Progenitor cell of endocrine pancreas (in vitro differentiated cells): ENCODE measurements at places on chromosomes 16 and 17. TPM values are rescaled to one million over a fixed set of nuclear protein-coding genes. Genes with fewer than 3 reads are reported as not detected.

The KLHL10 gene
- total RNA-seq: not detected in 2 replicates

The ZNF750 gene
- total RNA-seq: 0.07 and 0.11 TPM in 2 replicates

The UNKL gene
- 31.5 and 33.1 TPM in 2 replicates for total RNA-seq

The CLEC10A gene
- total RNA-seq: not detected in 2 replicates

The LGALS9 gene
- total RNA-seq: 2.1 and 3.1 TPM in 2 replicates

The SLFN14 gene
- not detected in 2 replicates for total RNA-seq

The MYH2 gene
- not detected in 2 replicates for total RNA-seq

The HBM gene
- total RNA-seq: not detected in 2 replicates

The ZG16 gene
- not detected in 2 replicates for total RNA-seq

The IRX5 gene
- total RNA-seq: 1.2 and 1.6 TPM in 2 replicates

The CHD9NB gene
- total RNA-seq: 1.1 and 1.3 TPM in 2 replicates

The PMFBP1 gene
- total RNA-seq: 3.9 and 4.5 TPM in 2 replicates

GRCh38 chr17:37541880-37542660, 52.4 kb downstream of the DUSP14 start:
- no peaks in the 10 kb centered on the region for H3K4me1 ChIP-seq
- no peak for DNase-seq
- H3K27ac ChIP-seq: no peak overlapping the region
- peaks cover 20% of the 10 kb centered on the region for H3K36me3 ChIP-seq

DNA sequence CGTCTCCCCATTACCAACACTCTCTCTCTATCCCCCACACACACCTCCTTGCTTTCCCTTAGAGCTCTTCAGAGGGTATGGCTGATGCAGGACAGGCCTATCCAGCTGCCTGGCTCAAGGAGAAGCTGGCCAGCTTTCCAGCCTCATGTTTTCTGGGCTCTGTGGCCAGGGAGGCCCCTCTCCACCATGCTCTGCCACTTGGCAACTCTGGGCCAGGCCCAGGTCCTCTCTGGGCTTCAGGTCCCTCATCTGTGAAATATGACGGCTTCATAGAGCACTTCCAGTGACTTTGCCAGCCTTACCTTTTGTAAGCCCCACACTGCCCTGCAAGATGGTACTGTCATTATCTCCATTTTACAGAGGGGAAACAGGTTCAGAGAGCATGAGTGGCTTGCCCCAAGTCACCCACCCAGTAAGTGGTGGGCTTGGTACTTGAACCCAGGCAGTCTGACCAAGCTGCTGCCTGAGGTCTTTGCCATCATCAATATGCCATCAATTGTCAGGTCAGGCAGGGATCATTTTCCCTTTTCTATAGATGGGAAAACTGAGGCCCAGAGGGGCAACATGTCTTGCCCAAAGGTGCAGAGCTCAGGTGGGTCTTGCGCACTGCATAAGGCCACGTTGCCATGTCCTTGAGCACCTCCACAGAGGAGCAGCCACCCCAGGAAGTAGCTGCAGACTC, 548 bp upstream of the ADGRG5 start:
- peak overlapping the region; percentile 49 for H3K27ac ChIP-seq
- H3K27me3 ChIP-seq: peaks cover 9% of the 10 kb centered on the region
- peaks cover 3% of the 10 kb centered on the region for H3K4me1 ChIP-seq
- no peaks in the 10 kb centered on the region for H3K36me3 ChIP-seq

DNA sequence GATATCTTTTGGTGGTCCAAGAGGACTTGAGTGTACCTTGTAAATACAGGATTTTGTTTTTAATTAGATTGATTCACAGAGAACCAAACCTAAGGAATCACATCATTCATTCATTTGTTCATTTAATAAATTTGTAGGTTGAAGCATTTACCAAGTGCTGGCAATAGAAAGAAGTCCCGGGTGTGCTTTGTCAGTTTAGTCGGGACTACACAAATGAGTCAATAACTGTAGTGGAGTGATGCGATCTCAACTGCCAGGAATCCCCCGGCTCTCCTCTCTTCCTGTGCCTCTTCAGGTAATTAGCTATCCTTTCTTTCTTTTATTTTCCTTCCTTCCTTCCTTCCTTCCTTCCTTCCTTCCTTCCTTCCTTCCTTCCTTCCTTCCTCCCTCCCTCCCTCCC, 1.4 kb upstream of the WWOX start:
- H3K4me1 ChIP-seq: peaks cover 11% of the 10 kb centered on the region
- no peaks in the 10 kb centered on the region for H3K36me3 ChIP-seq
- no peak for DNase-seq
- no peak overlapping the region for H3K27ac ChIP-seq
- no peak overlapping the region for H3K4me3 ChIP-seq

- H3K27me3 ChIP-seq: peaks cover 3% of the 10 kb centered on the region
- peak; percentile 67 for DNase-seq
- H3K4me3 ChIP-seq: peak within 1 kb of the TSS; percentile 89
- H3K4me1 ChIP-seq: peaks cover 20% of the 10 kb centered on the region
Observed at GRCh38 chr16:3112058-3112880, at the start of gene ZNF205. TSS of gene ZNF205 (plus strand) at chr16:3112586. CDS start at chr16:3113431, 845 bp downstream.

- no peak overlapping the region for H3K4me3 ChIP-seq
- no peak for DNase-seq
- peaks cover 14% of the 10 kb centered on the region for H3K36me3 ChIP-seq
- H3K27me3 ChIP-seq: no peaks in the 10 kb centered on the region
Observed at GRCh38 chr17:75695830-75696271, 25.4 kb upstream of the ITGB4 start.

DNA sequence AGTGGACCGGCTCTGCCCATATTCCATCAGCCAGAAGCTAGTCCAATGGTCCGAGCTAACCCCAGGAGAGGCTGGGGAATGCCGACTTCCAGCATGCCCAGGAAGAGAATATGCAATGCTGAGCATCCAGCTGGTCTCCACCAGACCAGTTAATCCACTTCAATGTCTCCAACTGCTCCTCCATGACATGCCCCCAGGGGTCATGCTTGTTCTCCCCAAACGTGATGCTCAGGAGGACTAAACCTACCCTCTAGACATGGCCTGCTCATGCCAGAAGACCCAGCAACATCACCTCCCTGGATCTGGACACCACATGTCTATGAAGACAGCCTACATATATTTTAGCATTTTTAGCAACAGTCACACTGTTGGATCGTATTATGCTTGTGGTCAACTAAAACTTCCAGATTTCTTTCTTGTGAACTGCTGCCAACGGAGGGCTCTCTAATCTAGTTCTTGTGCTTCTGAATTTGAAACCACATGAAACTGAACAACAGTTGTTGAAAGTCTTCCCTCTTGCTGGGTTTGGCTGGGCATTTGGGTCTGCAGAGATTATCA, 245.1 kb downstream of the SOX9 start:
- peaks cover 20% of the 10 kb centered on the region for H3K27me3 ChIP-seq
- no peak overlapping the region for H3K4me3 ChIP-seq
- no peak overlapping the region for H3K27ac ChIP-seq
- no peak for DNase-seq
- no peaks in the 10 kb centered on the region for H3K4me1 ChIP-seq

DNA sequence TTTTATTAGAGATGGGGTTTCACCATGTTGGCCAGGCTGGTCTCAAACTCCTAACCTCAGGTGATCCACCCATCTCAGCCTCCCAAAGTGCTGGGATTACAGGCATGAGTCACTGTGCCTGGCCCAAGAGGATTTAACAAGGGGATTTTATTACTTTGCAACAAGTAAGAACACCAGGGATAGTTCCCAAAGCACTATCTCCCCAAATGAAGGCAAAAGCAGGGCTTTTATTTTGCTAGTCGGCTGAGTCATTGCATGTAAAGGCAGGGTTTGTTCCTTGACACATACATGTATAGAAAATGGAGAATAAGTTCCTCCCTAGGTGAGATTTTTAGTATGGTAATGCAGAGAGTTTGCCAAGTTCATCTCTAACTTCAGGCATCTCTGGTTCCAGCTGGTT, 24.0 kb downstream of the REXO5 start:
- H3K4me1 ChIP-seq: peaks cover 6% of the 10 kb centered on the region
- H3K27ac ChIP-seq: no peak overlapping the region
- DNase-seq: no peak
- no peaks in the 10 kb centered on the region for H3K27me3 ChIP-seq
- no peak overlapping the region for H3K4me3 ChIP-seq

- peak overlapping the region; percentile 87 for H3K4me3 ChIP-seq
- H3K4me1 ChIP-seq: peaks cover 6% of the 10 kb centered on the region
- H3K27me3 ChIP-seq: no peaks in the 10 kb centered on the region
- DNase-seq: no peak
- H3K36me3 ChIP-seq: peaks cover 13% of the 10 kb centered on the region
Observed at GRCh38 chr16:89655062-89655643, 2.4 kb downstream of the CHMP1A start.

- no peak for DNase-seq
- H3K27ac ChIP-seq: no peak overlapping the region
- peaks cover 52% of the 10 kb centered on the region for H3K4me1 ChIP-seq
- no peaks in the 10 kb centered on the region for H3K36me3 ChIP-seq
- H3K27me3 ChIP-seq: peaks cover 47% of the 10 kb centered on the region
- no peak overlapping the region for H3K4me3 ChIP-seq
Observed at GRCh38 chr16:85169333-85170065, 57.2 kb upstream of the CIBAR2 start.

- DNase-seq: peak; percentile 45
- no peak overlapping the region for H3K27ac ChIP-seq
- no peaks in the 10 kb centered on the region for H3K27me3 ChIP-seq
- no peaks in the 10 kb centered on the region for H3K36me3 ChIP-seq
- H3K4me1 ChIP-seq: peaks cover 13% of the 10 kb centered on the region
Observed at GRCh38 chr17:7634384-7634783, 4.4 kb downstream of the SHBG start.

DNA sequence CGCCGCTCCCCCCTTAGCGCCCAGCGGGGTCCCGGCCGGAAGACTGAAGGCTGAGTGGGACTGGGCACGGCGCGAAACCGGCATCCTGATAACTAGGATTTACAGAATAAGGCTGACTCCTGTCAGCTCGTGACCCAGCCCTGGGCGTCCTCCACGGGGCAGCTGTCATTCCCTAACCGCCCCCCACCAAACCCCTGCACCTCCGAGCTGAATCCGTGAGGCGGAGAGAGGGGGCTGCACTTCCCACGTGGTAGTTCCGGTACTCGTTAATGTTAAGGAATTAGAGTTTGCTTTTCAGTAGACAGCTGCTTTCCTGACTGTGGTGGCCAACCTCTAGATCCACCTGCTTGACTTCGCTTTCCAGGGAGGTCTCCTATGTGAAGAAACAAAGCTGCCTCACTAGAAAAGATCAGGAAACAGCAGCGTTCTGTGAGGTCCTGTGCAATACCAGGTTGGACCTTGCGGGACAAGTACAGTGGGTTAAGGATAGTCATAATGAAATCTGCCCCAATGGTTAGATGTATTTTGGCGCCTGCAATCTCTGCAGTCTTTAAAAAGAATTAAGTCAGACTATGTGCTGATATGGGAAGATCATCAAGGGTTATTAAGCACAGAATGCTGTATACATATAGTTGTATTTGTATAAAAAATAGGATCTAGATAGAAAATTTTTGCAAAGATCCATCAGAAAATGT, 1.1 kb upstream of the WBP2 start:
- no peaks in the 10 kb centered on the region for H3K27me3 ChIP-seq
- H3K36me3 ChIP-seq: no peaks in the 10 kb centered on the region
- peaks cover 11% of the 10 kb centered on the region for H3K4me1 ChIP-seq
- no peak overlapping the region for H3K4me3 ChIP-seq
- H3K27ac ChIP-seq: peak overlapping the region; percentile 95
- no peak for DNase-seq
